ENCODE measurements at places on chromosomes 12 and 14. TPM values are rescaled to one million over a fixed set of nuclear protein-coding genes. Genes with fewer than 3 reads are reported as not detected.

LBHD2 gene
- total RNA-seq: not detected

P2RX7 gene
- total RNA-seq: 0.18 TPM

RNASE3 gene
- total RNA-seq: not detected

DNA sequence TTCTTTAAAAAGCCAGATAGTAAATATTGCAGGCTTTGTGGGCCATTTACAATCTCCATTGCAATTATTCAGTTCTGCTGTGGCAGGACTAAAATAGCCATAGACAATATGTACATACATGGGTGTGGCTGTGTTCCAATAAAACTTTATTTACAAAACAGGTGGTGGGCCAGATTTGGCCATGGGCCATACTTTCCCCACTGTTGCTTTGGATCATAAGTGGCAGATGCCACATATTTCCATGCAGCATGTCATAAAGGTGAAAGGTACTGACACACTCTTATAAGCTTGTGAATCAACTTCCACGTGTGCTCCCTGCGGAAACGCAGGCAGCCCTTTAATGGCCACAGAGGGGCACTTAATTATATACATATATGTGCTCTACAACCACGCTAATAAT lies 244.4 kb upstream of the FOXN3 start:
- H3K27ac ChIP-seq: no peak overlapping the region
- H3K4me1 ChIP-seq: peaks cover 3% of the 10 kb centered on the region
- H3K27me3 ChIP-seq: no peaks in the 10 kb centered on the region
- H3K36me3 ChIP-seq: no peaks in the 10 kb centered on the region
- no peak for DNase-seq

CCDC196 gene
- total RNA-seq: not detected

DNA sequence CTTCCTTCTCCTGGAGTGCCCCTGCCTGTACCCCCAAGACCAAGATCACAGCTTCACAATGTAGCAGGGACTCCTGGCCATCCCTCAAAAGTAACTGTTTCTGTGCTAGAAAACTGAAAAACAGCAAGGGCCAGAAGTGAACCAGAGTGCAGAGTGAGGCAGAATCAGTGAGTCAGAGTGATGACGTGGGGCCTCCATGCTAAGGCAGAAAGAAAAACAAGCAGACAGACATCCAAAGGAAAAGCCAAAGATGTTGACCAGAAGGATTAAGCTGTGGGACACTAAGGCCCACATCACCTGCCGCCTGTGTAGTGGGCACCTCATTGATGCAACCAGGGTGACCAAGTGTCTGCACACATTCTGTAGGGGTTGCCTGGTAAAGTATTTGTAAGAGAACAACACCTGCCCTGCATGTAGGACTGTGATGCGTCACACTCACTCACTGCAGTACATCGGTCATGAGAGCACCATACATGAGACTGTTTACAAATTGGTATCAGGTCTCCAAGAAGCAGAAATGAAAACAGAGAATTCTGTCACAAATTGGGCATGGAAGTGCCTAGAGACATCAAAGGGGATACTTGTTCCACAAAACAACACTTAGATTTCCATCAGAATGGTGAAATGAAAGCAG lies 51.2 kb downstream of the ARMH4 start:
- H3K36me3 ChIP-seq: no peaks in the 10 kb centered on the region
- H3K4me1 ChIP-seq: peaks cover 4% of the 10 kb centered on the region
- peaks cover 24% of the 10 kb centered on the region for H3K27me3 ChIP-seq
- DNase-seq: peak; percentile 80
- no peak overlapping the region for H3K4me3 ChIP-seq

IAPP gene
- total RNA-seq: not detected

ZDHHC22 gene
- not detected for total RNA-seq

CNTN1 gene
- total RNA-seq: 0.18 TPM

GLI1 gene
- 1.4 TPM for total RNA-seq

DNA sequence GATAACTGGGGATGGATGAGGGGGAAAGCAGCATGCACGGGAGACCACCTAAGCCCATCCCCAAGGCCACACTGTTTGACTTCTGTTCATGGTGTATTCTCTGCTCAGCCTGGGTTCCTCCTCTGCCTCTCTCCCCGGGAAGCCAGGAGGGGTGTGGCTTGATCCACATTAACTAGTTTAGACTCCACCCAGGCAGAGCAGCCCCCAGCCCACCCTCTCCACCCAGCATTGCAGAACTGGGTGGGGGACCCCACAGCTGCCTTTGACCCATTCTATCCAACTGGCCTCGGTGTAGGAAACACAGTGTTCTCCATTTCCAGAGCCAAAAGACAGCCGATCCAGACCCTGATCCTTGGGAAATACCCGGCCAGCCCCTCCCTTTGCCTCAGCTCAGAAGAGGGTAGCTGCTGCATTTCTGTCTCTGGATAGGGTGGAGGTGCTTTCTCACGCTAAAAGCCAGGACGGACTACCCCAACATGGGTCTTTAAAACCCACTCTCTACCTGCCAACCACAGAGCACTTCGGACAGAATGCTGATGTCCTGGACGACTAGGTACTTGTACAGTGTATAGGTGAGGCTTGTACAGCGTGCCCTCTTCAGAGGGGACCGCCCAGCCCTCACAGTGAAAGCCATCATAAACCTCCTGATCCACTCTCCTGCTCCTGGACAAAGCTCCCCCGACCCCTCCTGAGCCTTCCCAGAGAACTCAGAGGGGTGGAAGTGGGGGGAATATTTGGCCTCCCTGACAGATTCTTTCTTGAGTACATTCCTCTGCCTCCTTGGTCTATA lies 9.4 kb downstream of the SPRYD3 start:
- no peak overlapping the region for H3K4me3 ChIP-seq
- H3K27ac ChIP-seq: no peak overlapping the region
- no peak for DNase-seq
- no peaks in the 10 kb centered on the region for H3K27me3 ChIP-seq
- peaks cover 31% of the 10 kb centered on the region for H3K4me1 ChIP-seq
